Neural progenitor cell (in vitro differentiated cells): ENCODE measurements at places on chromosomes 7 and 10.

- no peak for DNase-seq
Observed at GRCh38 chr7:45525057-45525456, 49.1 kb upstream of the ADCY1 start.

DNA sequence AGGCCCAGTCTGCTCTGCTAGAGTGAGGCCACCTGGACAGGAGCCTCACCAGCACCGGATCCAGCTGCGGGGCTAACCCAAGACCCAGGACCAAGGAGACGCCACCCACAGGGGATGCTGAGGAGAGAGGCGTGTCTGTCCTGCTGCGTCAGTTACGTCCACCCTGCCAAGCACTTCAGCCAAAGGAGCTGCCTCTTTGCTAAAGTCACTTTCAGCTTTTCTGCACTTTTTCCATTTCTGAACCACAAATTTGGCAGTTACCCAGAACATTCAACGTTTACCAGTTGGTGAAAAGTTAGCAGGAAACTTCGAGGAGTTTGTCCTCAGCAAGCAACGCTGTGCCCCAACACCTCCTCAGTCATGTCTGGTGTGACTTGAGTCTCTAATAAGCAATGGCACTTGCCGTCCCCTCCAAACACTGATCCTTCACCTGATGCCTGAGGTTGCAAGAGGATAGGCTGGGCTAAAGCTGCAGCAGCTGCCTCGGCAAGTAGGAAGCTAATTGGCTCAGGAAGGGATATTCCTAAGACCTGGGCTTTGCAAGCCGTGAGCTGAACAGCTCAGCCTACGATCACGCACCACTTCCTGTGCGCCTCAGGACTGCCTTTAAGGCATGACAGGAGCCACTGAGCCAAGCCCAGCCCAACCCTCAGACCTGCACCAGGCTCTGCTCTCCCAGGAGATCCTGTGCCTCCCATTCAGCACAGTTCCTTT, 40.1 kb downstream of the KCNH2 start:
- DNase-seq = peak; percentile 61

DNA sequence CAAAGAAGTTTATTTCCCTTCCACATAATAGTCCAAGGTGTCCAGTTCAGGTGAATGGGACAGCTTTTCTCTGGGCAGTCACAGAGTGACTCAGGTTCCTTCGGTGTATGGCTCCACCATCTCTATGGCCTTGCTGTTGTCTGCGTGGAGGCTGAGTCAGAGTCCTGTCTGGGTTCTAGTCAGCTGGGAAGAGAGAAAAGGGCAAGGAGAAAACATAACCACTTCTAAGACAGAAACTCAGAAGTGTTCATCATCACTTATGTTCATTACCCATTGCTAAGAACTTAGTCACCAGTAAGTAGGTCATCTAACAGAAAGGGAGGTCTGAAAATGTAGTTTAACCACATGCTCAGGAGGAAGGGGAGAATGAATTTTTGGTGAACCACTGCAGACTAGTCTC, 32.4 kb upstream of the CCDC7 start:
- DNase-seq = no peak

GRCh38 chr10:49562893-49563292, 24.0 kb upstream of the ERCC6 start:
- DNase-seq = no peak

- peak; percentile 66 for DNase-seq
Observed at GRCh38 chr10:71812016-71812912, 38.8 kb downstream of the PSAP start.

- DNase-seq = no peak
Observed at GRCh38 chr10:44313761-44314165, 71.1 kb downstream of the CXCL12 start.

- no peak for DNase-seq
Observed at GRCh38 chr10:19468413-19468812, 347.8 kb upstream of the PLXDC2 start.

DNA sequence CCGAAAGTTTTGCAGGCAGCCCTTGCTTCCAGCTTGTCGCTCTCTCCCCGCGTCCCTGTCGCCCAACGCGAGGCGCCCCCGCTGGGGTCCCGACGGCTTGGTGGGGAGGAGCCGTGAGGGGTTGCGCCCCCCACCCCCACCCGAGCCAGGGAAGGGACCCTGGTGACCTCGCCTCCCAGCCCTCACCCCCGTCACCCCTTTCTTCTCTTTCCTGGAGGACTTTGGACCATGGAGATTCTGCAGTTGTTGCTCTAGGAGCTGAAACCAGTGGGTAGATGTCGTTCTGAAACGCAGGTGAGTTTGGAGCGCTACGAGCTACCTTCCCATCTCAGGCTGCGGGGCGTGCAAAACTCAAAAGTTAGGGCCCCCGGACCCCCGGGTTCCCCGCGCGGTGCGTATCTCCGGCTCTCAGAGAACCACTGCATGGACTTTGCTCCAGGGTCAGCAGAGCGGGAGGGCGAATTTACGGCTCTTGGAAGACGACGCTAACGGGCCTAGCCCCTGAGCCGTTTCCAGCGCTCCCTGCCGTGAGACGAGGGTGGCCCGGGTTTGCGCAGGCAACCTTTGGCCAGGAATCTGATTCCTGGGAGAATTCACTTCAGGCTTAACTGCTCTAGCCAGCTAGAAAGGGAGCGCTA, 684 bp upstream of the ATXN7L1 start:
- DNase-seq = peak; percentile 81

GRCh38 chr10:93224005-93224779, 150.5 kb downstream of the CYP26A1 start:
- no peak for DNase-seq
